ENCODE measurements at places on chromosomes 2 and 18. TPM values are rescaled to one million over a fixed set of nuclear protein-coding genes. Genes with fewer than 3 reads are reported as not detected.
A peak's percentile ranks its signal among the peaks of the same experiment; 100 is the strongest.

GRCh38 chr2:85806358-85807118 lies 52.7 kb downstream of the ATOH8 start:
- no peak for DNase-seq

GRCh38 chr18:37321582-37322491 lies 243.8 kb downstream of the CELF4 start:
- no peak for DNase-seq

The SKA1 gene
- not detected for total RNA-seq

DNA sequence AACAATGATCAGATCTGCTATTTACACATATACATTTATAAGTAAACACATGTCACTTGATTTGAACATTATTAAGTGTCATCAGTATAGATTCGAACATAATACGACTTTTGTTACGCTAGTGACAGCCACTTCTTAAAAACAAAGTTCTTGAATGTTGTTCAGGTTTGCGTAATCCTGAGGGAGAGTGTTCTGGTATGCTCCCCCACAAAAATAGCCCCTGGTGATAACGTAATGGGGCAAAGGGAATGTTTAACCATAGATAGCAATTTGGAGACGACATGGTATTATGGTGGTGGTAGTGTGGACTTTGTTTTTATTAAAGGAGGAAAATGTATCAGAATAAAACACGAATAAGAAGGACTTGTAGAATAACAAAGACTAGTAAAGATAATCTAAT lies 90.6 kb downstream of the PLEKHM3 start:
- no peak for DNase-seq

DNA sequence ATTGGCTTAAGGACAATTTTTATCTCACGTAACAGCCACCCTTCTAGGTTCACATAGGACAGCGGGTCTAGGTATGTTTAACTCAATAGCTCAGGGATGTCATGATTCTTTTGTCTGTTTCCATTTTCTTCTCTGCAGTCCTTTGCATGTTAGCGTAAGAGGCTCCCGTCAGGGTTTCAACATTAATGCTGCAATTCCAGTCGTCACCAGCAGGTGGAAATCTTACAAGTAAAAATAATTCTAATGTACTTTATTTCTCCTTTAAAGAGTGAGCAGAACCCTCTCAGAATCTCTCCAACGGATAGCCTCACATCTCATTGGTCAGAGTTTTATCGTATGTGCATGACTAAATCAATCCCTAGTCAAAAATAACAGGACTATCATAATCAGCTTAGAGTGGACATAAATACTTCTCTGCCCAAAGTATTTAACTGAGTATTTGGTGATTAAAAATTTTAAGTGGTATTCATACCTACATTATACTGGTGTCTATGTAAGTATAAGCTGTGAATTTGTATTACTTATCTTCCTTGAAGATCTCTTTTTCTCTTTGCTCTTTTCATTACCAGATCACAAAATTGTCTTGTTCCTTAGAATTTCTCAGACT lies 487.2 kb upstream of the GCFC2 start:
- DNase-seq: no peak

The HAUS1 gene
- 7.5 TPM for total RNA-seq

GRCh38 chr2:131039535-131039907 lies 53.7 kb downstream of the FAM168B start:
- DNase-seq: peak; percentile 60

- DNase-seq: no peak
These were observed 172.0 kb downstream of the SLC4A10 start for GRCh38 chr2:161796192-161796591.

The TRIM43 gene
- not detected for total RNA-seq

- no peak for DNase-seq
These were observed 665.8 kb upstream of the ID2 start for GRCh38 chr2:8015848-8016600.

GRCh38 chr2:215505044-215505786 lies 69.3 kb upstream of the FN1 start:
- no peak for DNase-seq

The COLEC12 gene
- 4.0 TPM for total RNA-seq

DNA sequence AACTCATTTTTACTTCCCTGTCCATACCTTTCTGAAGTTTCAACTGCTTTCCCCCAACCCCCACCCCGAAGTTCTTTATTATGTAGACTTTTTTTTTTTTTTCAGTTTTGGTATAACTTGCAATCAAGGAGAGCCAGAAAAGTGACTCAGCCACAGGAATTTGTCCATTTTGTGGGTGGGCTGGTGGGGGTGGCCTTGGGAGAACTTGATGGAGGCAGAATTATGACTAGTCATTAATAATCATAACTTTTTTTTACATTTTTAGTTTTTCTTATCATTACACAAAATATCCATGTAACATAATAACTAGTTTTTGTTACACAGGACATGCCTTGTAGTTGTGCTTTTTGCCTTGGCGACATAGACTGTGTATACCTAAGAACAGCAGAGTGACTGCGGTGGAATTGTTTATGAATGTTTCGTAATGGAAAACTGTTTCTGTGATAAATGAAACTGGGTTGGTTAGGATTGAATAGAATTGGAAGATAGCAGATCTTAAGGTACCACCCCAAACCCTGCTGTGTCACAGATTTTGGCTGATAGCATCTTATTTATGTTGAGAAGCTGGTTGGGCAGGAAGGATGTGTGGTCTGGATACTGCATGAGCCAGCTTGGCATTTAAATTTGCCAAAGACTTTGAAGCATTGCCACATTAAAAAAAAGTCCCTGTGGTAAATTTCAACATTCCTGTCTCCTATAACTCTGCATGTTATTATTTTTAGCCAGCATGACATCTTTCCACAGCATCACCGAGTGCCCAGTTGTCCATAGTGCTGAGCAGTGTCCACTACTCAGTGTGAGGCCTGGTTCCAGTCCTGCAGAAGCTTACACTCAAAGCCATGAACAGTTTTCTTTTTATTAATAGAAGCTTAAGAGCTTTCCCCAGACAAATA lies 30.7 kb downstream of the LYPD6B start:
- no peak for DNase-seq

DNA sequence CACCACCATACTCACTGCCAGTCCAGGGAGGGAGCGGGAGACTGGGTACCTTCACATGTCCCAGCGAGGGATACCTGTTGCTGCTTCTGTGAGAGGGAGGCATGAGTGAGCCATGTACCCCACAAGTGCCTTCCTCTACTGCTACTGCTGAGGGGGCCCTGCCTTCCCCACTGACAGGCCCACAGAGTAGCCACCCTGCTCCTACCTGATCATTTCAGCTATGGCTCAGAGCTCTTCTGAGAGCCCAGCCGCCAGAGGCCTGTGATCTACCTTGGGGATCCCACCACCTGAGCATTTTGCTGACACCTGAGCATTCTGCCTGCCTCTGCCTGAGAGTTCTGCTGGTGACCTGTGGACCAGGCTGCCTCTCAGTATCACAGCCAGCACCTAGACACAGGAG lies 137.6 kb downstream of the FSIP2 start:
- DNase-seq: peak; percentile 36

The NAT8 gene
- total RNA-seq: not detected

GRCh38 chr18:74977041-74977440 lies 231.9 kb downstream of the PTGR3 start:
- DNase-seq: no peak

DNA sequence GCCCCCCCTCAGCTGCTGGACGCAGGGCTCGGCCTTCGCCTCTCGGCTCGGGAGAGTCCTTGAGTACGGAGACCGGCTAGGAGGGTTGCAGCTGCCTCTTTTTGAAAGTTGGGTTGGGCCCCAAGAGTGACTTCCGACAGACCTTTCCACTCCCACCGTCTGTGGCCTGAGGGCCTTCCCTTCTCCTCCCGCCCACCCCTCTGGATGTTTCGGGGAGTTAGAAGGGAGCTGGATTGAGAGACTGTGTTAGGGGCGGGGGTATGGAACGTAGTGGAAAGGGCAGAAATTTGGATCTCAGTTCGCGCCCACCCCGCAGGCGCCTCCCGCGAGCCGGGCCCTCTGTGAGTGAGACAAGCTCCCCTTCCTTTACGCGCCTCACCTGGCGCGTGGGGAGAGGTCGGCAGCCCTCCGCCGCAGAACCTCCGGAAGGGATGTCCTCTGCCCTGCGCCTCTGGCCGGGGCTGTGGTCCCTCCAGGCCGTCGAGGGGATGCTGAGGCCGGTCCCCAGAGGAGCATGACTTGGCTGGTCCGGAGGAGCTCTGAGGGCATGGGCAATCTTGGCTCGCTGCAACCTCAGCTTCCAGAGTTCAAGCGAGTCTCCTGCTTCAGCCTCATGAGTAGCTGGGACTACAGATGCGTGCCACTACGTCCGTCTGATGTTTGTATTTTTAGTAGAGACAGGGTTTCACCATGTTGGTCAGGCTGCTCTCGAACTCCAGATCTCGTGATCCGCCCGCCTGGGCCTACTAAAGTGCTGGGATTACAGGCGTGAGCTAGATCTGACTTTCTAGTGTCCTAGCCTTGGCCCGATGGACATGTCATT lies 15.9 kb downstream of the C2orf74 start:
- DNase-seq: peak; percentile 70

GRCh38 chr2:207660994-207661393 lies 35.8 kb upstream of the METTL21A start:
- DNase-seq: no peak

- no peak for DNase-seq
These were observed 146.7 kb downstream of the TSN start for GRCh38 chr2:121902171-121902591.

- no peak for DNase-seq
These were observed 11.4 kb upstream of the ARHGAP25 start for GRCh38 chr2:68723181-68723580.

DNA sequence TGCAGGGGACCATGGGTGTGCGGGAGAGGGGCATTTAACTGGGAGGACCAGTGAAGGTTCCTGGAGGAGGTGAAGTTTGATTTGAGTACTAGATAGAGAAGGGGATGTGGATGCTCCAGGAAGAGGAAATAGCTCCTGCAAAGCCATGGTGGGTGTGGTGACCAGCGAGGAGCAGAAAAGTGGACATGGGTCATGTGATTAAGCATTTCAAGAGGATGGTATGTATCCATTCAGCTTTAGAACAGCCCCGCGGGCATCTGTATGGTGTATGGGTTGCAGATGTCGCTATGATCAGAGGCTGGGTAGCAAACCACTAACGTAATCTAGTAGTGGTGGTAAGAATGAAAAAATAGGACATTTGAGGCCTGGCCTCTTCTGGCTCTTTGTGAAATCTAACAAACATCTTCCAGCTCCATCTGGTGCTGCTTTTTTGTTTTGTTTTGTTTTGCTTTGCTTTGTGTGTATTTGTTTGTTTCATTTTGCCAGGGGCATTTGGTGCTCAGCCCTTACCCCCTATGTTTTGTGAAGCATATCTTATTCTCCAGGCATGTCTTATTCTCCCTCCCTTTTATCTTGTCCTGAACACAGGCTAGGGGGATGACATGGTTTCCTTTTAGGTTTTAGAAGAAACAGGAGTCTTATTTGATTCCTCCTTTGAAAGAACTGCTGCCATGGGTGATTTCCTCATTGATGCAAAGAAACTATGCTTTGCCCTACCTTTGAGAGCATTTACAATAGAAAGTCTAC lies 226.1 kb downstream of the LRRTM1 start:
- no peak for DNase-seq

- DNase-seq: no peak
These were observed 126.6 kb downstream of the DPP4 start for GRCh38 chr2:161947406-161947805.
